ENCODE measurements at places on chromosomes 4 and X. TPM values are rescaled to one million over a fixed set of nuclear protein-coding genes. Genes with fewer than 3 reads are reported as not detected.
A peak's percentile ranks its signal among the peaks of the same experiment; 100 is the strongest.

GRCh38 chrX:15310117-15310516 lies 5.3 kb downstream of the ASB11 start:
- peak; percentile 76 for DNase-seq

DNA sequence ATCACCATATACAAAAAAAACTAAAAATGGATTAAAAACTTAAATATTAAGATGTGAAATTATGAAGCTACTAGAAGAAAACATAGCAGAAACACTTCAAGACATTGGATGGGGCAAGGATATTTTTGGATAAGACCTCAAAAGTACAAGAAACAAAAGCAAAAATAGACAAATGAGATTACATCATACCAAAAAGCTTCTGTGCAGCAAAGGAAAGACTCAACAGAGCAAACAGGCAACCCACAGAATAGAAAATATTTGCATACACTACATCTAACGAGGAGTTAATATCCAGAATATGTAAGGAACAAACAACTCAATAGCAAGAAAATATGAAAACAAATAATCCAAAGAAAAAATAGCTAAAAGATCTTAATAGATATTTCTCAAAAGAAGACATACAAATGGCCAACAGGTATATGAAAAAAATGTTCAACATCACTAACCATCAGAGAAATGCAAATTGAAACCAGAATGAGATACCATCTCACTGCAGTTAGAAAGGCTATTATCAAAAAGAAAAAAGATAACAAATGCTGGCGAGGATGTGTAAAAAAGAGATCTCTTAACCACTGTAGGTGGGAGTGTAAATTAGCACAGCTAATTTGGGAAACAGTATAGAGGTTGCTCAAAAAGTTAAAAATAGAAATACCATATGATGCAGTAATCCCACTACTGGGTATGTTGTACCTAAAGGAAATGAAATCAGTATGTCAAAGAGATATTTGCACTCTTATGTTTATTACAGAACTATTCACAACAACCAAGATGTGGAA lies 17.8 kb upstream of the LRCH2 start:
- DNase-seq, result no peak

DNA sequence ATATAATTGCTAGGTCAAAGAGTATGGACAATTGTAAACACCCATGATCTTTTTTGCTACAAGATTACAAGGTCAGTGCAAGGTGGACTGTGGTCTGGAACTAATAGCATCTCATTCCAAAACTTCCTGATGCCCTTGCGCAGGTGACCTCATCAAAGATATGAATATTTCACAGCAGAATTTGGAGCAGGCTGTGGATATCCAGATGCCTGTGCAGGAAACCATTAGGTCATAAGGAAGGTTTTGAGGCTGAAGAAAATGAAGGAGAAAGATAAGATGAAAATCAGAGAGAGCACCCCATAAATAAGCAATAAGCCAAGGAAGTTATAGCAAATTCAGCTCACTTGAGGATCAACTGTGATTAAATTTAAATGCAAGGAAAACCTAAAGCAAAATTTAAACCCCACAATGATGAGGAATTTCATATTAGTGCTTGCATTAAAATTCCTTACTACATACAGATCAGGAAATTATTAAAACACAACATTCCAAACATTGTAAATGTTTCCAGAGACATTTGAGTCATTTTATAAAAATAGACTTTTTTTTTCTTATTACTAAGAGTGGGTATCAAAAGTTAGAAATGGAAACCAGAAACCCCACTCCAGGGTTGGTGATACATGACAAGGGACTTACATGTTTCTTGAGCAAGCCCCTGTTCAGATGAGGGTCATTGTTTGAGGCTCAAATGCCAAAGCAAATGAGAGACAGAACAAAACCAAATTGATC lies 100.7 kb upstream of the FAM9C start:
- no peak for DNase-seq

- DNase-seq, result no peak
Measured at GRCh38 chr4:122259849-122260248, 107.7 kb downstream of the BLTP1 start.

- no peak for DNase-seq
Measured at GRCh38 chr4:134320048-134320447, 118.5 kb upstream of the PABPC4L start.

DNA sequence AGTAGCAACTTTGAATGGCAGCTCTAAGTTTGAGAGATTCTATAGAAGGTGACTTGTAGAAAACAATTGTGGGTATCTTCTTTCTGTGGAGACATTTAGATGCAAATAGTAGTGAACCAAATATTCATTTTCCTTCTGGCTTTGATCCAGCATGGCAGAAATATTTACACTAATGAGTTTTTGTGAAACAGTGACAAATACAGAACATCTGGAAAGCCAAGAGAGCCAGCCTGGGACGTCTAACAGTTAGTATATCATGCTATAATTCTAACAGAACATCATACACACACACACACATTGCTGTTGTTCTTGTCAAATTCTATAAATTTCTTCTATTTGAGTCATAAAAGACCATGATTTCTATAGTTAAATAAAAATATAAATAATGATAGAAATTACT lies 1777.9 kb downstream of the ARAP2 start:
- no peak for DNase-seq

DNA sequence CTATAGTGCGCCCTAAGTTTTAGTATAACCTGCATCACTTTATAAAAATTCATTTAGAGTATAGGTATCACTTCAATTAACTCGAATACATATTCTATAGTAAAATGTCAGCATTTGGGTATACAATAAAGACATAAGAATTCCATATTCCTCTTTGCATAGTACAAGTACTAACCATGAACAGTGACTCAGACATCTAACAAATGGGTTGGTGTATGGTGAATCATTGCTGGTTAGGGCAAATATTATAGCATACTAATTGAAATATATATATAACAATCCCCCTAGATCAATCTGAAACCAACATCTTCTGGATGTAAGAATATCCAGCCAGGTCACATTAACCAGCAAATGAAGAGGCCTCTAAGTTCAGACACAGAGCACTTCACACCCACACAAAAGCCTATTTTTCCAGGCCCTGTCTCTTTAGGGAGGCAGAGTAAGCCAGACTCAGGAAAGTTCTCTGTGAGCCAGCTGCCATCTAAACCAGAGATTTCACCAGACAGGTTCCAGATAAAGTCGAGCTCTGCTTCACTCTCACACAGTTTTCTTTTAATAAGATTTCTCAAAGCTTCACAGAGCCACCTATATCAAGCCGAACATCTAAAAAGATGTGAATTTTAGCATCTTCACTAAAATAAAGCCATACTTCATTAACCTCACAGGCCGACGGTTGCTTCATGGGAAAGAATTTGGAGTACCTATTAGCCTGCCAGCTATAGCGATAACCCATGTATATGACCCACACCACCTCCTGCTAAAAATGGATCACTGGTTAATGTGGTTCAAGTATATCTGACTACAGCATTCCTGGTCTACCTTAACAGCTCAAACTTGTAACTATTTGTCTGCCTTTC lies 200.0 kb upstream of the FTHL17 start:
- no peak for DNase-seq

DNA sequence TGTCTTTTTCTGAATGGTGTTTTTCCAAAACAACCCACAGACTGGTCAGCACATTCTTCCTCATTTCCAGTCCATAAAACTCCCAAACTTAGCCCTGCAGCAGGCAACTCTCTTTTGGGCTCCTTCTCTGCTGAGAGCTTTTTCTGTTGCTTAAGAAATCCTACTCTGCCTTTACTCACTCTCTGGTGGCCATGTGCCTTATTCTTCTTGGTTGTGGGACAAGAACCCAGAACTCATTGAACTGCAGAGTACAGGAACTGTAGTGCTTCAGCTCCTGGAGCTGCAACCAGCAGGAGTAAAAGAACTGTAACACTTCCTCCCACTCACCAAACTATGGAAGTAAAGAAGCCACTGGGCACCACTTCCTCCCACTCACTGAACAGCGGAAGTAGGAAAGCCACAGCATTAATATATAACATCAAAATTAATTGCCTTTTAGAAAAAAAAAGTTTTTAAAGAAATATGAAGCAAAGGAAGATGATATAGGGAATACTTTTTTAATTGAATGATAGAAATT lies 864.1 kb upstream of the PCDH10 start:
- DNase-seq, result no peak

DNA sequence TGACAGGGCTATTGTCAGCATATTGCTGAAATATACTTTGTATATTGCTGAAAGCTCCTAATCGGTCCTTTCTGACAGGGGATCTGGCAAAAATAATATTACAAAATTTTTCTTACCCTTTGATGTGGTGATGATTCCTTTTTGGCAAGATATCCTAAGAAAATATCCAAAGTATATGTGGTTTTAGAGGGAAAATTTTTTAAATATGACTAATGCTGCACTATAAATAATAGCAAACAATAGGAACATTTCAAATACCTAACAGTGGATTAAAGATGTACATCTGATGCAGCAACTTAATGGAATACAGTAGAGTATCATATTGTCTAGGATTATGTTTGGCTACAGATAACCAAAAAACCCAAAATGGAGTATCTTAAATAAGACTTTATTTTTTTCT lies 49.6 kb downstream of the RRAGB start:
- no peak for DNase-seq

DNA sequence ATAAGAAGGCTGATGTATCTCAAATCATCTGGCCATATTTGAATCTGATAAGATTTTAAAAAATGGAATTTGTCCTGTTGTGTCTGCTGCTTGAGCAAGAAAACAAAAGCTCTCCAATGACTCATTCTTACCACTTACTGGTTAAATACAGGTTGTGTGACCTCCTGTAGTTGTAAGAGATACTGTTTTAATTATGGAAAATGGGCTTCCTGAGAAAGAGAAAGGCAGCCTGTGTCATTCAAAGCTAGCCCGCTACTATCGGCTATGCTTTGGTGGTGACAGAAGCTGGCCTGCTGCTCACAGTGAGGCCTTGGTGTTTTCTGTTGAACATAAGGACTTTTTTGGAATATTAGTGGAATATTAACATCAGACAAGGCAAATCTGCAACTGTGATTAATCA lies 1722.1 kb upstream of the PCDH10 start:
- no peak for DNase-seq

DNA sequence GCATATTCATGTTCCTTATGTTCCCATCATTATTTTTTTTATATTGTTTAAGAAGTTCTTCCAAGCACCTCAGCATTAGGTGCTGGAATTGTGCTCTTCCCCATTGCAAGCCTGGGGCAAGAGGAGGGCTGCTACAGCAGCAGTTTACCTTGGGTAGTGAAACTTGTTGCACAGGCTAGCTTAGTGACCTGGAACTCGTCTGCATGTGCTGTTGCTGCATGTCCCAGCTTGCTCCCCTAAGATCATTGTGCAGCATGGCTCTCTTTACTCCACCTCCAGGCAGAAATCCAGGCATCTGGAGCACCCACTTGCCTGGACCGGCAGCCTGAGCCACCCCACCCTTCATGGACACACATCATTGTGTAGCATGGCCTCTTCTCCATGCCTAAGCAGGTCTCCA lies 776.0 kb downstream of the GLUD2 start:
- DNase-seq, result no peak

DNA sequence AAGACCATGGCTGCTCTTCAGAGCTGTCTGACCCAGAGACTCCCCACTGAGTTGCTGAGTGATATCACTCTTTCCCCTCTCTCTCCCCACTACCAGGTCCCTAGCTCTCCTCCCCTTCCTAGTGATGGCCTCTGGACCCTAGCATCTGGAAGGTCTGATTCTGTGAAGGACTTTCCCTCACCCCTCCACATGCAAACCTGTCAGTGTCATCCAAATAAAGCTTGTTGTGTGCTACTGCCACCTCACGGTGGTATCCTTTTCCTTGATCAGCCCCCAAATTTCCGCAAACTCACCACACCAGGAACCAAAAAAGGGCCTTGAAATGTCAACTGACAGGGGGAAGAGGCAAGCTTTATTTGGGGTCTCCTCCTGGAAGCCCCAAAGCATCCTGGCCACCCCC lies 500.2 kb downstream of the IDS start:
- no peak for DNase-seq

DNA sequence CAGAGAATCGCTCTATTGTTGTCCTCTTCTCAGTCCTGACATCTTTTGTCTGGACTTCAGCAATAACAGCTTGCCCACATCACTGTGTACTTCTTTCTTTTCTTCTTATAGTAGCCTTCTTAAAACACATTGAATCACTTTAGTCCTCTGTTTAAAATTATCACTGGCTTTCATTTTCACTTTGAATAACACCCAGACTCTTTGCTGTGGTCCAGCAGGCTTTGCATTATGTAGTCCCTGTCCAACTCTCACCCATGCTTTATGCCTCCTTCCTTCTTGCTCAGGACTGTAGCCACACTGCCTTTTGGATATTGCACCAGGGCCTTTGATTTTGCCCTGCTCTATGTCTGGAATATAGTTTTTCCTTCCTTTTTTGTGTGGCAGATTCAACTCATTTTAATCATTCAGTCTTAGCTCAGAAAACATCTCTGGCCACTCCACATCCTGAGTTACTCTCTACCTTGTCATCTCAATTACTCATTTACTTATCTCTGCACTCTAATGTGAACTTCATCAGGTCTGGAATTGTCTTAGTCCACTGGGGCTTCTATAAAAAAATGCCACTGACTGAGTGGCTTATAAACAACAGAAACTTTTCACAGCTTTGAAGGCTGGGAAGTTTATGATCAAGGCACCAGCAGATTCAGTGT lies 168.2 kb downstream of the C4orf33 start:
- no peak for DNase-seq

DNA sequence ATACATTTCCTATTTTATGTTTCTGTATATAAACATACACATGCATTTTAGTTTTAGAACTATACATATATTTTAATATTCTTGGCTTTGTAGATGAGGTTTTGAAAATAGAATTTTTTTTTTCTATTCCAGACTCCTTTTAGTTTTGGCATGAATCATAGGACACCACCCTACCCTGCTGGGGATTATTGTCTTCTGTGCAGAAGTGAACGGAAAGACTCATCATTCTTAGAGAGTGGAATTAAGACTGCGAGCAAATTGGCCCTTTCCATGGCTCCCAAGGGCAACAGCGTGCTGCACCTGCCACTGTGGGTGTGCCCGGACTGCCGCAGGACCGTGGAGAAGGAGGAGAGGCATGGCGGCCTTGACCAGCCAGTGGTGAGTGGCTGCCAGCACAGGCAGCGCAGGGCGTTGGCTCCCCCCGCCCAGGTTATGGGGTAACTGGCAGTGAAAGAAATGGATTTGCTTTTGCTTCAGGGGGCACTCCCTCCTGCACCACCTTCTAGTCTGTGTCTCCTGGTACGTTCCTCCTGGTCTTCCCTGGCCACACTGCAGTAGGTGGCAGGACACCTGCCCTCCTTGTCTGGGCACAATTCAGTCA lies 59.6 kb downstream of the FAM193A start:
- no peak for DNase-seq

- DNase-seq, result no peak
Measured at GRCh38 chr4:5206016-5206790, 154.9 kb downstream of the STK32B start.

Gene KLB
- total RNA-seq, result not detected

Gene ELK1
- 146 TPM for total RNA-seq

Gene CLDN22
- not detected for total RNA-seq

Gene MAGEA4
- total RNA-seq, result not detected

Gene MAP7D3
- total RNA-seq, result 7.9 TPM

Gene PRRG3
- total RNA-seq, result not detected

Gene NUDT10
- not detected for total RNA-seq
